HT1080 (cell line): ENCODE measurements at places on chromosomes 16 and 17.

DNA sequence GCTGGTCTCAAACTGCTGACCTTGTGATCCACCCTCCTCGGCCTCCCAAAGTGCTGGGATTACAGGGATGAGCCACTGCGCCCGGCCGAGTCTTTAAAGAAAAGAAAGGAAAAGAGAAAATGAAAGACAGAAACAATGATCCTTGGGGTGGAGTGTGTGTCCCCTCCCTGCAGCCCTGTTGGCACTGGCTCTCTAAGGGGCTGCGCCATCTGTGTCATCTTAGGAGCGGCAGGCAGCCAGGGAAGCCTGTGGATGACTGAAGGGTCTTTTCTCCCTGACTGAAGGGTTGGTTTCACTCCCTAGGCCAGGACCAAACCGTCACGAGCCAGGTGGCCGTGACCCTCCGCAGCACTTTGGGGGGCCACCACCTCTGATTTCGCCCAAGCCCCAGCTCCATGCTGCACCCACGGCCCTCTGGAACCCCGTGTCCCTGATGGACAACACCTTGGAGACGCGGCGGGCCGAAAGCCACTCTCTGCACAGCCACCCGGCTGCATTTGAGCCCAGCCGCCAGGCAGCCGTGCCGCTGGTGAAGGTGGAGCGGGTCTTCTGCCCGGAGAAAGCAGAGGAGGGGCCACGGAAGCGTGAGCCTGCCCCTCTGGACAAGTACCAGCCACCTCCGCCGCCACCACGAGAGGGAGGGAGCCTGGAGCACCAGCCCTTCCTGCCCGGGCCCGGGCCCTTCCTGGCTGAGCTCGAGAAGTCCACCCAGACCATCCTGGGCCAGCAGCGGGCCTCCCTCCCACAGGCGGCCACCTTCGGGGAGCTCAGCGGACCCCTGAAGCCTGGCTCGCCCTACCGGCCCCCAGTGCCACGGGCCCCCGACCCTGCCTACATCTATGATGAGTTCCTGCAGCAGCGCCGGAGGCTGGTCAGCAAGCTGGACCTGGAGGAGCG, 27.7 kb downstream of the GINS2 start:
- no peak for DNase-seq

GRCh38 chr17:49200423-49201083, 9.8 kb downstream of the GNGT2 start:
- no peak for DNase-seq

- DNase-seq, result peak; percentile 83
Measured at GRCh38 chr17:34763728-34764665, 184.6 kb downstream of the TMEM132E start.

DNA sequence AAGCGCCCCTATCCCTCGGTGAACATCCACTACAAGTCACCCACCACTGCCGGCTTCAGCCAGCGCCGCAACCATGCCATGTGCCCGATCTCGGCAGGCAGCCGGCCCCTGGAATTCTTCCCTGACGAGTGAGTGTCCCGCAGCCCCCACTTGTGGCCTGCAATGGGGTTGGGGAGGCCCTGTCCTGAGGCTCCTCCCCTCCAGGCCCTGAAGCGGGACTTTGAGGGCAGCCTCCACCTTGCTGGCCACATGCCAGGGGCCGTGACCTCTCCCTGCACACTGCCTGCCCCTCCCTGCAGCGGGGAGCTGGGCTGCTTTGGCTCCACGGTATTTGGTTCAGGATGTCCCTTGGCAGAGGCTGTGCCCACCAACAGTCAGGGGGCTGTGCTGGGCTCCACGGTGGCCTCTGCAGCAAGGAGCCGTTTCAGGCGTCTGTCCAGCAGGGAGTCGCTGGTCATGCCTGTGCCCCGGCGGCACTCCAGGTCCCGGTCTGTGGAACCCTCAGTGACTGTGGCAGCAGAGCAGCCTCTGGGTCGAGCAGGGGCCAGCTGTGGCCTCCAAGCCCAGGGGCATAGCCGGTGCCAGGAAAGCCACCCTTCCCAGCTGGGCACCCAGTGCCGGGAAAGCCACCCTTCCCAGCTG, 8.3 kb downstream of the NME3 start:
- DNase-seq, result no peak

DNA sequence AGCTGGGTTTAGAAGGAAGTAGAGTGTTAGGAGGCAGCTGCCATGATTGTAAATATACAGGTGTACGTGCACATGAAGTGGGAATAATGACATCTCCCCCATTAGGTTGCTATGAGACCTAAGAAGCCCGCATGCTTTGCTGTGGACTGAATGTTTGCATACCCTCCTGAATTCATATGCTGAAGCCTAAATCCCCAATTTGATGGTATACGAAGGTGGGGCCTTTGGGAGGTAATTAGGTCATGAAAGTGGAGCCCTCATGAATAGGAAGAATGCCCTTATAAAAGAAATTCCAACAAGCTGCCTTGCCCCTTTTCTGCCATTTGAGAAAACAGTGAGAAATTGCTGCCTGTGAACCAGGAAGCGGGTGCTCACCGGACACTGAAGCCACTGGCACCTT, 44.0 kb downstream of the CCDC182 start:
- DNase-seq, result no peak

DNA sequence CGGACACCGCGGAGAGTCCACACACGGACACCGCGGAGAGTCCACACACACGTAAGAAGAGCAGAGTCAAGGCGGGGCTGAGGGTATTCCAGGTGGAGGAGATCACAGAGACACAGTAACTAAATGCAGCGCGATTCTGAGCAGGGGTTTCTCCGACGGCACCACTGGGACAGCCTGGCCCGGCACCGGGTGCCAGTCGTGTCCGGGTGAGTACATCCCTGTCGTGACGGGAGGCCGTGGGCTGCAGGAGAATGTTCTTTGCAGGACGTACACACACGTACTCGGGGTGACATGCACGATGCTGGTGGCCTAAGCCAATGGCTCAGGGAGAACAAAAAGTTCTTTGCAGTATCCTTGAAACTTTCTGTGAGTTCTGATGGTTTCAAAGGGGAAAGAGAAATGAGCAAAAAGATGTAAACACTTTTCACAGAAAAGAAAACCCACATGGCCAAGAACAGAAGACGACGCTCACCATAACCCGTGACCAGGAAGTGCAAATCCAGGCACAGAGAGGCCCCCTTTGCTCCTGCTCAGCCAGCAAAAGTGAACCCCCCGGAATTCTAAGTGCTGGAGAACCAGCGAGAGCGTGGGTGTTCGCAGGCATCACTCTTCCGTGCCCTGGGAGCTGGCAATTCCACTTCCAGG, 53.7 kb upstream of the METRNL start:
- no peak for DNase-seq

DNA sequence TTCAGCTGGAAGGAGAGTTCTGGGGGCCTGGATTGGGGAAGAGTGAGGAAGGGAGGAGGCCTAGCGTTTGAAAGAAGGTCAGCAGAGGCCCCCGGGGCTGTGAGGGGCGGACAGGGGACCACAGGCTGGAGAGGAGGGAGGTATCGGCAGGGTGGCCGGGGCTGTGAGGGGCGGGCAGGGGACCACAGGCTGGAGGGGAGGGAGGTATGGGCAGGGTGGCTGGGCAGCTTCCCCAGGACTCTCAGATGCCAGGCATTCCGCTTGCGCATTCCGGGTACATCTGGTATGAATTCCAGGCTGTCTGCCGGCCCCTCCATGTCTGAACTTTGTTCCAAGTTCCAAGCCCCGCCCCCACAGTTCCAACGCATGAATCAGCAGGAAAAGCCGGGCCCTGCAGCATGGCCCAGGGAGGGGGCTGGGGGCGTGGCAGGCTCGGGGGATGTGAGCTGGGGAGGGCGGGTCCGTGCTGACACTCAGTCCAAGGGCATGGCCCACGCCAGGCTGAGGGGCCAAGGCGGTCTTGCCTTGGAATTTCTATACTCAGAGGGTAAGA, 4.3 kb upstream of the TLCD2 start:
- peak; percentile 91 for DNase-seq

DNA sequence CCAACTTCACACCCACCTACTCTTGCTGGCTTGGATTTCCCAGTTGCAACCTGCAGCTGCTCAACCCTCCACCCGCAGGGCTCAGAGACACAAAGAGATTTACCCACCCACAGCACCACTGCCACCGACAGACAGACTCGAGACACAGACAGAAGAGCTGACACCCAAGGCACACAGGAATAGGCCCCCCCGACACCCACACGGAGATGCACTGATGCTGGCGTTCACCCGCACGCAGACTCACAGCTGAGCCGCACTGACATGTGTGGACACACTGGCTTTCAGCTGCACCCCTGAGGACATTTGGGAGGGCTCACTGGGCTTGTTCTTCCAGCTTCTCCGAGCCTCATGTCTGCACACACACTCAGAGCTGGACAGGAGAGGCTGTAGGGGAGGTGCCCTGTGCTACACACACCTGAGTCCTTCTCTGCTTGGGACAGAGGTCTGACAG, 8.2 kb downstream of the STX1B start:
- no peak for DNase-seq

DNA sequence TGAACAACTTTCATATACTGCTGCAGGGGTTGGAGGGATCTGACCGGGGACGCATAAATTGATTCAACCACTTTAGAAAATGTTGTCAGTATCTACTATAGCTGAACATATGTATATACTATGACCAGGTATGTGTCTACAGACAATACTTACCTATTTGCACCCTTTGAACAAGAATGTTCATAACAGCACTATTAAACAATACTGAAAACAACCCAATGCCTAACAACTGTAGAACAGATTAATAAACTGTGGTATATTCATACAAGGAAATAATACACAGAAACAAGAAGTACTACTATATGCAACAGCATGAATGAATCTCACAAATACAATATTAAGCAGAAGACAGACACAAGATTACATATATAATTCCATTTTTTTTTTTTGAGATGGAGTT, 10.5 kb downstream of the BRIP1 start:
- DNase-seq, result no peak

DNA sequence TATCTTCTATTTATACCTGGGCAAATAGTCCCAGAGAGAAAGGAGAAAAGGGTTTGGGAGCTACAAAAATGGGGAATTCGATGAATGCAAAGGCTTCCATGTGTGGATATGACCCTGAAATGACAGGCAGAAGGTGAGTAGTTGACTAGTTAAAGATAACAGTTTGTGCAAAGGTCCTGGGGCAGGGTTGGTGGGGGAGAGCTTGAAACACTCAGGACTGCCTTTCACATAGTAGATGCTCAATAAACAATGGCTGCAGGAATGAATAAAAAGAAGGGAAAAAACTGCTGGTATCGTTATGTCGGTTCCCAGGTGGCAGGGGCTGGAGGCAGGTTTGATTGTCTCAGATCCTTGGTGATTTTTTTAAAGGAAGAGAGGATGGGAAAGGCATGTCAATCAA, 445.5 kb downstream of the HAPSTR1 start:
- DNase-seq, result no peak
